ENCODE measurements at places on chromosomes 6 and 20.

DNA sequence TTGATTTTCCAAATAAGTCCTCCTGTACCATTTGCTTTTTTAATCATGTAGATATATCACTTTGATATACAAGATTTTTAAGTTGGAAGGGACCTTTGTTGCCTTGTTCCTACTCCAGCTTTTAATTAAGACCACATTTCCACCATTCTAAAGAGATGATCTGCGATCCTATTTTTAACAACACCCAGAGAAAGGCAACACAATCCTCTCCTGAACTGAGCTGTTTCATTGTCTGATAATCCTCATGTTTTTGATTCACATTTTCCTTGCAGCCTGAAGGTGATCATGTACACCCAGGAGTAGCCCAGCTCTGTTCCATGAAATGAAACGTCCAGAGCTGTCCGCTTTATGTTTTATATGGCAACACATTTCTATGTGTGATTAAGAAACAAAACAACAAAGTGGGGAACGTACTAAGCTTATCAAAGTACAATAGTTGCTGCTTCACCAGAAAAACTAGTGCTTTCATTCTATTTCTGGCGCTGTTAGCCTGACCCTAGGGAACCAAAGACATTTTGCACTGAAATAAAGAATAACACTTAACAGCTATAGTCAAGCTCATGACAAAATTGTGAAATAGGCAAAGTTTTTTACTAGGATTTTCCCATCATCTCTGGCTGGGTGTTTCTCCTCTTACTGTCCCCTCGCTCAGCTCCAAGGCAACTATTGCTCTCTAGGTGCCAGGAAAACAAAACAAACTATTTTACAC, 22.6 kb upstream of the TRAF3IP2 start:
- no peak for DNase-seq

DNA sequence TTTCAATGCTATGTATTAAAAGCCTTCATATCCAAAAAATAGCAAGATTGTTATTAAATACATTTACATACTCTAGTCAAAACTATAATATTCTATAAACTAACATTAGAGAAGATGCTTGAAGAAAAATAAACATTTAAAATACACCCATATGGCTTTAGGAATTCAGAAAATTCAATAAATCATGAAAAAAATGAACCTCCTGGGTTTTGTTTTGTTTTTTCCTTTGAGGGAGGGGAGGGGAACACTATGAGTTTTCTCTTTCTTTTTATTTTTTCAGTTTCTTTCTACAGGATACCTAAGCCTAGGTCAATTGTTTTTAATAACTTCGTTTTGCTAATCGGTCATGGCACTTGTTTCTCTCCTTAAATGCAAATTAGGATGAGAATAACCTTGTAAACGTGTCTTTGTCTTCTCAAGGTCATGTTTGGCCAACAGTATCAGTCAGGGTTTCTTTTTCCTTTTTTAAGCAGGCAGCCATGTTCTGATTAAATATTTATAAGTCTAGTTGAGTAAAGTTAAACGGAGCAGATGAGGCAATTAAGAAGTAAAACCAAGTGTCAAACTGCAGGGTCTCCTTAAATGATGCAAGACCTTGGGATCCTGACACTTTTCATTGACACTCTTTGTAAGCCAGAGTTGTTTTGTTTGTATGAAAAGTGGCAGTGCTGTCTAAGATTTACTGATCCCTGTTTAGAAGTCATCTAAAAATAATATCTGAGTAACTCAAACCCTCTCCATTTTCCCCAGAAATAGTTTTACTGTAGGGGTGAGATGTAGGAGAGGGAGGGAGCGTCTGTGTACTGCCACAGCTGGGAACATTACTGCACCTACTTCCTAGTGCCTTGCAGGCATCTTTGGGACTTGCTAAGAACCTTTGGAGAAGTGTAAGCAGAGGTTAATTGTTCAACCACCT, 392.3 kb downstream of the PLCB1 start:
- DNase-seq: no peak

- DNase-seq: no peak
Measured at GRCh38 chr20:16539280-16540021, 33.8 kb downstream of the KIF16B start.

- DNase-seq: no peak
Measured at GRCh38 chr6:128161839-128162238, 261.0 kb upstream of the THEMIS start.

- DNase-seq: no peak
Measured at GRCh38 chr20:8196096-8196495, 64.0 kb downstream of the PLCB1 start.

GRCh38 chr6:80181352-80182081, 75.0 kb downstream of the BCKDHB start:
- DNase-seq: no peak

- no peak for DNase-seq
Measured at GRCh38 chr20:24340933-24341332, 128.5 kb upstream of the SYNDIG1 start.

DNA sequence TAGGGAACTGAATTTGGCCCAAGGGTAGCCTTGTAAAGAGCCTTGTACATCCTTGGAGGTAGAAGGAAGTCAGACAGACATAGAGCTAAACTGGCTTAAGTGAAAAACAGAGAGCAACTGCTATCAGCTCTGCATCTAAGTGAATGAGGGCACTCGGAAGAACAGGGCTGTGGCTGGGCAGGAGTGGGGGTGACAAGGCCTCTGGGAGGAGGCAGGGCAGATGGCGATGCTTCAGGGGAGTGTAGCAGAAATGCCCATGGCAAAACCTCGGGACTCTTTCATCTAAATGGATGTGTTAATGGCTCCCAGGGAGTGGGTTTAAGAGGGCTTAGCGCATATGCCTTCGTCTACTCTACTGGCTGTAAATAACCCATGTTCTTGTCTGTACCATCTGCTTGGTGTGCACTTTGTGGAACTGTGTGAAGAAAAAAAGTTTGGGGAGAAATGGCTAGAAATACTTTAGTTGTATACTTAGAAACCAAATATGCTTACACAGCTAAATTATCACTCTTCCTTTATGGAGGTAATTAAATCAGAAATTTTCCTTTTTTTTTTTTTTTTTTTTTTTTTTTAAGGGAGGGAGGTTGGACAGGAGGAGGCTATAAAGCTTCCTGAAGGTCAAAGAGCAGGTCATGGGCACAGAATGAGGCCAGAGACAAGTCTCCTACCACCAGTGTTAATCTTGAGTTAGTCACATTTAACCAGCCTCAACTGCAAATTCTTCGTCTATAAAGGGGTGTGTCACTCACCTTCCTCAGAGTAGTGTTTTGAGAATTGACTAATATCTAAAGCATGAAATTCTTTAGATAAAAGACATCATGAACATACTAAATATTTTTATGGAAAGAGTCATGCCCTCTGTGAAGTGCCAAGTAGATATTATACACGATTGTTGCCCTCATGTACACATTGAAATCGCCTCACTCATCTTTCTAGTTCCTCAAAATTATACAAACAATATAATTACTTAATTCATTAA, 60.9 kb downstream of the FYN start:
- DNase-seq: no peak

DNA sequence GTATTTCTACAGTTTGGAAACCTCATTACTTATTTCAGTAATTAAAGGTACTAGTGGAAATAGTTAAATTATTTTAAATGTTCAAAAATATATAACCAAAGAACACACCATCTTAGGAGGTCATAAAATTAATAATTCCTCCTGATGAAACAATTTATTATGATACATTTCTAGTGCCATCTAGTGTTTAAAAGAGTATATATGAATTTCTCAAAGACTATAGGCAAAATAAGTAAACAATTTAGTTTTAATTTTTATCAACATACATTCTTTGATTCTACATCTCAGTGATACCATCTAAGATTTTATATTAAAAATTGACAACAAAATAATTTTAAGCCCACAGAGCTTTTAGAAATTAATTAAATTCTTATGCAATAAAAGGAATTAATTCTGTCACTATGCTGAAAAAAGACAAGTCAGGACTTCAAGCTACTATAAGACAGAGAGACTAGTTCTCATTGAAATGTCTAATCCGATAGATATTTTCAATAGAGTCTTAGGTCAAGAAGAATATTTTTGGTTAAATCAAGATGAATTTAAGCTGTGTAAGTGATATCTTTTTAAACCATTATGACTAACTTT, 107.8 kb upstream of the RNF217 start:
- no peak for DNase-seq

DNA sequence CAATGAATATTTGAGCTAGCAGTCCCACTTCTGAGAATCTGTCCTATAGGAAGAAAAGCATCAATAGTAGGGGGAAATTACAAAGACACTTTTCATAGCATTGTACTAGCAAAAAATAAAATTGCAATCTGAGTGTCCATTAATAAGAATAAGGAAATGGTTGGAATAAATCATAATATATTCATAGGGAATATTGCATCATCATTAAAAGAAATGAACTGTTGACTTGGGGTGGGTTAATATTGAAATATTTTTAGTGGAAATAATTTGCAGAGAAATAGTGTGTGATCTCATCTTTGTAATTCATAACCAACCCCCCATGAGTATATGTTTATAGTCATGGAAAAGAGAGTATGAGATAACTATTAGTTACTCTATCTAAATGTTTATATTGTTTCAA, 12.4 kb downstream of the NFYA start:
- DNase-seq: no peak

DNA sequence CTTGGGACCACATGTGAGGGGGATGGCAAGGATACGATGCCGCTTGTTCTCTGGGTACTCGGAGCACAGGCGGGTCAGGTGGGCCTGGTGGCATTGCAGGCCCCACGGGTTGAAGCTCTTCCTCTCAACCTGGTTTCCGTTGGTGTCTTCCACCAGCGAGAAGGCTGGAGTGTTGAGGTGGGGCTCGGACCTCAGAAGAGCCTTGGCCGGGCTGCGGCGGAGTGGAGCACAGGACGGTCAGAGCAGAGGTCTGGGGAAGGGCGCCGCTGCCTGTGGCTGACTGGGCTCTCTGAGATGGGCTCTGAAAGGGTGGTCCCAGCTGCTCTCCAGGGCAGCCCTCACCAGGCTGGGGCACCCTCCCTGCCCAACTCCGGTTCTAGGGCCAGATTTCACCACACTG, 15.2 kb upstream of the UQCC2 start:
- no peak for DNase-seq

DNA sequence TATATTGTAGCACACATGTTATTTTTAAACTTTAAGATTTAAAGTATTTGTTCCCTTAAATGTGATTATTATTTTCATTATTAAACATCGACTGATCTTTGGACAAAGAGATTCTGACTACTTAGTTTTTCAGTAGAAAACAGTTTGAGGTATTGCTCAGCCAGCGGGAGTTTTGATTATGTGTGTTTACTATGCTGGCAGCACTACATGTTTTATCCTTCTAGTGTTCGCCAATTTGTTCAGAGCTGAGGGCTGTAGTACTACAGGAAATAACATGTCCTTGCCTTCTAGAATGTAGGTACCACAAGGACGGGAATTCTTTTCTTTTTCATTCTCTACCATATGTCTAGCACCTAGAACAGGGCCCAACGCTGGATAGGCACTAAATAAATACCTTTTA, 11.1 kb upstream of the LCA5 start:
- DNase-seq: no peak

DNA sequence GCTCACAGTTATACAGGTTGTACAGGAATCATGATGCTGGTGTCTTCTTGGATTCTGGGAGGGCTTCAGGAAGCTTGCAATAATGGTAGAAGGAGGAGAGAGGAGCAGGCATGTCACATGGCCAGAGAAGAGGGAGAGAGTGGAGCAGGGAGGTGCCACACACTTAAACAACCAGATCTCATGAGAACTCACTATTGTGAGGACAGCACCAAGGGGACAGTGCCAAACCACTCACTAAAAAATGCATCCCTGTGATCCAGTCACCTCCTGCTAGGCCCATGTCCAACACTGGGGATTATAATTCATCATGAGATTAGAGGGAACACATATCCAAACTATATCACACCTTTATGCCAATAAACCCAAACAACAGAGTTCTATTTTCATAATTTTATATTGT, 67.2 kb downstream of the TRDN start:
- no peak for DNase-seq

DNA sequence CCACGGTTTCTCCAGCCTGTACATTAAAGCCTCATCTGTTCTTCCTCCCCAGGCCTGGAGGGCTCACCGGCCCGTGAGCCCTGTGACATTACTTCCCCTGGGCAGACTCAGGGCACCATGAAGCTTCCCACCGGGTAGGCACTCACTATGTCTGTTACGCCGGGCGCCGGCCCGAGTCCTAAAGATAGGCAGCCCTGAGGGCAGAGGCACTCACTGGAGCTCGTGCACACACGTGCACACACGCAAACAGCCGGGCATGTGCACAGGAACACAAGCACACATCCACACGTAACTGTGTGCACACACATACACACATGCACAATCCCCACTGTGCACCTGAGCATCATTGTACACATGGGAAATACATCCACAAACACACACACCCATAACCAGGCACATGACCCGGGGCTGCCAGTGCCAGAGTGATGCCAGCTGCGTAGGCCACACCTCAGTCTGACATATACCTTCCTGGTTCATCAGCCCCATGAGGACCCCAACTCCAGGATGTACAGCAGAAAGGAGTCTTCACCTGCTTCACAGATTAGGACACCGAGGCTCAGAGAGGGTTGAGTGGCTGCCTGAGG, 83.7 kb downstream of the YTHDF1 start:
- DNase-seq: no peak

- no peak for DNase-seq
Measured at GRCh38 chr6:70151616-70152015, 151.3 kb downstream of the COL9A1 start.

GRCh38 chr6:83741089-83741488, 32.2 kb upstream of the SNAP91 start:
- no peak for DNase-seq

DNA sequence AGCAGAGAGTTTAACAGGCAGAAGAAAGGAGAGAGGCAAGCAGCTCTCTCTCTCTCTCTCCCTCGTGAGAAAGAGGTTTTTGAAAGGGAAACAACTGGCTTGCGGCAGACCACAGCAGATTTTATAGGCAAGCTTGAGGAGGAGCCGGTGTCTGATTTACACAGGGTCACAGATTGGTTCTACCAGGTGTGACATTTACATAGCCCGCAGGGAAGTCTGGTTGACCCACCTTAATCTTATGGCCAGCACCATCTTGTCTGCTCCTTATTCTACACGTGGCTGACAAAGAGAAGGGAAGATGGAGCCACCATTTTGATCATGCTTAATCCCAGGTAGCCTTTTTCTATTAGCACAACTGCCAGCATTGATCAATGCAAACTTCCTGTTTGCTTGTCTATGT, 65.4 kb downstream of the OR2J2 start:
- DNase-seq: no peak

GRCh38 chr6:143513410-143513809, 1.9 kb upstream of the FUCA2 start:
- no peak for DNase-seq

- DNase-seq: no peak
Measured at GRCh38 chr6:98777762-98778161, 56.6 kb upstream of the POU3F2 start.

- peak; percentile 77 for DNase-seq
Measured at GRCh38 chr6:21589352-21590345, 3.9 kb upstream of the SOX4 start.

GRCh38 chr6:154429711-154430110, 73.1 kb upstream of the IPCEF1 start:
- no peak for DNase-seq

GRCh38 chr20:32539817-32540675, 45.1 kb downstream of the NOL4L start:
- peak; percentile 52 for DNase-seq
